Body of pancreas (tissue), 4 donors: ENCODE measurements at places on chromosomes 1 and 21. TPM values are rescaled to one million over a fixed set of nuclear protein-coding genes. Genes with fewer than 3 reads are reported as not detected.

DNA sequence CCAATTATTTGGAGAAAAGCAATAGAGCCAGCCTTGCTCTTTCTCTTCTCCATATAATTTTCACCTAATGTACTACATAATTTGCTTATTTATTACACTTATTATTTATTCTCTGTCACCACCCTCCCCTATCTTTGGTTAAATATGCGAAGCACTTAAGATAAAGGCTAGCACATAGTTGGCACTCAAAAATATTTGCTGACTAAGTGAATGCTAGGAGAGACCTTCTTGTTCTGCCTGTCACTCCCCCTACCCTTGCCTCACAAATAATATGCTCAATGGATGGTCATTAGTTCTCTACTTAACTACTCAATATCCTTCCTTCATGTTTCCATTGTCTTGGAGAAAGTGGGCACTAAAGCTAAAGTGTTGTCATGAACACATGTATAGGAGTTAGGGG lies 139.7 kb upstream of the ZC3H11B start:
- H3K4me3 ChIP-seq, result no peak overlapping the region
- no peaks in the 10 kb centered on the region for H3K4me1 ChIP-seq
- no peaks in the 10 kb centered on the region for H3K36me3 ChIP-seq
- no peak for DNase-seq
- H3K27ac ChIP-seq, result no peak overlapping the region

DNA sequence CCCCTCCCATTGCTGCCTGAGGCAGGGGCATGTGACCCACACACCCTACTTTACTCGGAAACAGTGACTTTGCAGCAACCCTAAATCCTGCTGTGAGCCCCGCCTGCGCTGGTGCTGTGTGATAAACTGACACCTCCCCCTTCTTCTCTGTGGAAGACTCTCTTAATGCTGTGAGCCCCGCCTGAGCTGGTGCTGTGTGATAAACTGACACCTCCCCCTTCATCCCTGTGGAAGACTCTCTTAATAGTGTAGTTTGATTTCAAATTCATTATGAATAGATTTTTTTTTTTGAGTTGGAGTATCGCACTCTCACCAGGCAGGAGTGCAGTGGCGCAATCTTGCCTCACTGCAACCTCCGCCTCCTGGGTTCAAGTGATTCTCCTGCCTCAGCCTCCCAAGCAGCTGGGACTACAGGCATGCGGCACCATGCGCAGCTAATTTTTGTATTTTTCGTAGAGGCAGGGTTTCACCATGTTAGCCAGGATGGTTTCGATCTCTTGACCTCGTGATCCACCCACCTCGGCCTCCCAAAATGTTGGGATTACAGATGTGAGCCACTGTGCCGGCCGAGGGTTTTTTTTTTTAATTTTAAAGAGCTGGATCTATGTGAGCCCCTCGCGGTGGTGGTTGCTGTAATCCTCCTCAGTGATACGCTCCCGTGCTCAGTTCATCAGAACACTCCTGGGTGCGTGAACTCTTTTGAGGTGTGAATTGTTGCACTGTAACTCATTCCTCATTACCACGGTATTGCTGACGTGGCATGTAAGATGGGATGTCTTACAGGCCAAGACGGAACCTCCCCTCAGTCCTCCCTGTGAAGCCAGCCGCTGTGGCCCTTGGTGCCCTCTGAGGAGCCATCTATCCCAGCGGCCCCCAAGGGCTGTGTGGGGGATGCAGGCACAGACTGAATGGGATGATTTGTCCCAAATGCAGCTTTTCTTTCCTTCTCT lies 60.3 kb downstream of the GALNT2 start:
- H3K4me3 ChIP-seq, result no peak overlapping the region
- peaks cover 73% of the 10 kb centered on the region for H3K4me1 ChIP-seq
- no peak for DNase-seq

GRCh38 chr1:100347009-100347966 lies 5.0 kb upstream of the CDC14A start:
- H3K27ac ChIP-seq, result no peak overlapping the region
- no peaks in the 10 kb centered on the region for H3K27me3 ChIP-seq
- peaks cover 6% of the 10 kb centered on the region for H3K4me1 ChIP-seq
- no peak for DNase-seq
- H3K36me3 ChIP-seq, result no peaks in the 10 kb centered on the region

GNAT2 gene
- total RNA-seq, result not detected

LRRC38 gene
- not detected for total RNA-seq

POU3F1 gene
- total RNA-seq, result not detected

GRCh38 chr1:67558449-67559193 lies 126.4 kb upstream of the GADD45A start:
- H3K4me3 ChIP-seq, result no peak overlapping the region
- no peak overlapping the region for H3K27ac ChIP-seq
- no peaks in the 10 kb centered on the region for H3K36me3 ChIP-seq
- no peak for DNase-seq
- peaks cover 19% of the 10 kb centered on the region for H3K4me1 ChIP-seq
- H3K27me3 ChIP-seq, result no peaks in the 10 kb centered on the region

GRCh38 chr1:154951901-154952657 lies 3.8 kb downstream of the PBXIP1 start:
- no peak overlapping the region for H3K27ac ChIP-seq
- no peak for DNase-seq
- peaks cover 41% of the 10 kb centered on the region for H3K4me1 ChIP-seq
- no peak overlapping the region for H3K4me3 ChIP-seq
- no peaks in the 10 kb centered on the region for H3K27me3 ChIP-seq

GRCh38 chr1:224683936-224684335 lies 67.8 kb downstream of the CNIH3 start:
- H3K27ac ChIP-seq, result no peak overlapping the region
- no peaks in the 10 kb centered on the region for H3K27me3 ChIP-seq

- no peak overlapping the region for H3K4me3 ChIP-seq
- no peaks in the 10 kb centered on the region for H3K36me3 ChIP-seq
- no peaks in the 10 kb centered on the region for H3K4me1 ChIP-seq
- no peaks in the 10 kb centered on the region for H3K27me3 ChIP-seq
Measured at GRCh38 chr1:198108636-198109370, 48.0 kb upstream of the NEK7 start.

DNA sequence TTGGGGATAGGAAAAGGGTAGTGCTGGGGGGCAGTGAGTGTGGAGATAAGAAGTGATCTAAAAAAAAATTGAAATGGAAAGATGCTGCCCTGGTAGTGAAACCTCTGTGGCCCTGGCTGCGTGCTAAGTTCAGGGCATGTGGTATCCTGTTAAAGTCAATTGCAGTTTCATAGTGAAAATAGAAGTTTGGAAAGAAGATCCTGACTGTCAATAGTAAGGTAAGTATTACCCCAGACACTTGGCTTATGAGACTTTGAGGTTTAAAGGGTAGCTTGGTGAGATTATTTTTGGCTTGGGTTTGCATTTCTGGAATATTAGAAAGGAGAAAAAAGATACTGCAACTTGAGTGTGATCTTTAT lies 6.8 kb downstream of the ARID1A start:
- no peaks in the 10 kb centered on the region for H3K27me3 ChIP-seq
- H3K4me3 ChIP-seq, result no peak overlapping the region
- H3K4me1 ChIP-seq, result peaks cover 95% of the 10 kb centered on the region
- peak overlapping the region; percentile 69 for H3K27ac ChIP-seq
- no peak for DNase-seq
- H3K36me3 ChIP-seq, result no peaks in the 10 kb centered on the region

DNA sequence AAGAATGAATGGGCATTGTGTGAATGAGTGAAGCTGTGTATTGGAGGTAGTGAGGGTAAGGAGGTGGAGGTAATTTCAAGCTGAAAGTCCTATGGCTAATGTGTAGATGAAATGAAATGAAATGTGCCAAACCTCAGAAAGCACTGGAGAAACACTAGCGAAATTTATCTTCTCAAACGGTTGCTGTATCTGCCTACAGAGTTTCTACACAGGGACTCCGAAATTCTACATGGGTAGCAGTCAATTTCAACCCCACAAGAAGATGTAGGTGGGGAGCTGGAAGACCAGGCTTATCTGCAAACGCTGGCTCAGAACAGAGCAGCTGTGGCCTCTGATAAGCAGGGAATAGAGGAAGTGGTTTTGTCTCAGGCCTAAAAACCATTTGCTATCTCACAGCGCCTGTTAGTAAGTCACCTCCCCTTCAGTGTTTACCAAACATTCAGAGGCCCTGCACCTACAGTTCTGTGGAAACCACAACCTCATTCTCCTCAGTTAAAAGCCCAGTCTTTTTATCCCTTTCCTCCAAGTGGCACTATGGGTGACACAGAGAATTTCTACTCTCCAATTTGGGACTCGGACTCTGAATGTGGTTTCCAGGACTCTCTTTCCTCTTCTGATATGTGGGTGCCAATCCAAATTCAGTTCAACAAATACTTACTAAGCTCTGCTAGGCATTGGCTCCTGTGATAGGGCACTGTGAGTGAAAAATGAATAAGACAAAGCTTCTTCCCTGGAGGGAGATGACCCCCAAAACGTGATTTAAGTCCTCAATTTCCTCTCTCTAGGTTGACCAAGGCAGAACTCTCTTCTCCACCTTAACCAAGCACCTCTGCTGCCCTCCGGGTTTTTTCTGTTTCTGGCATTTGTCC lies 17.2 kb upstream of the SLAMF6 start:
- H3K27ac ChIP-seq, result peak overlapping the region; percentile 83
- no peaks in the 10 kb centered on the region for H3K27me3 ChIP-seq
- DNase-seq, result peak; percentile 70
- no peaks in the 10 kb centered on the region for H3K36me3 ChIP-seq

LEFTY1 gene
- total RNA-seq, result 138 TPM

CCDC17 gene
- 3.6 TPM for total RNA-seq

- H3K36me3 ChIP-seq, result no peaks in the 10 kb centered on the region
- H3K4me1 ChIP-seq, result no peaks in the 10 kb centered on the region
- H3K27ac ChIP-seq, result no peak overlapping the region
- H3K27me3 ChIP-seq, result no peaks in the 10 kb centered on the region
- no peak for DNase-seq
Measured at GRCh38 chr21:30257773-30258172, 25.0 kb downstream of the KRTAP24-1 start.

DNA sequence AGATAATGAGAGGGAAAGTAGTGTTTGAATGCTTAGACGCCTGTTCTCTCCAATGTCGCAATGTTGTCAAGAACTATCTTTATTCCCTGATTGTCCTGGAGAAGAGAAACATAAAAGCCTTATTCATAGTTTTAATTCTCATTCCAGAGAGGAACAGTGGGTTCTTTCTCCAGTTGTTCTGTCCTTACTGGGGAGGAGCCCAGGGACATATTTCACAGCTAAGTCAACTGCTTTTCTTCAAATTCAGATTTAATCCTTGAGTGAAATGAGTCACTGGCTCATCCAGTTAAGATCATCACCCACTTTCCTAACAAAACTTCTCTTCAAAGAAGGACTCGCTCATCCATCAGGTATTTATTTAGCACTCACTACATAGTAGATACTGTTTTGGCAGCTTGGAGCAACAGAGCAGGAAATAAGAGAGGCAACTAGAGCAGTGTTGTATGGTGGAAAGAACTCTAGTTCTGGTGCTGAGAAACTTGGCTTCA lies 365.7 kb upstream of the USP24 start:
- DNase-seq, result peak; percentile 9
- H3K27me3 ChIP-seq, result no peaks in the 10 kb centered on the region
- H3K27ac ChIP-seq, result no peak overlapping the region
- no peaks in the 10 kb centered on the region for H3K4me1 ChIP-seq
- H3K4me3 ChIP-seq, result no peak overlapping the region

- H3K36me3 ChIP-seq, result no peaks in the 10 kb centered on the region
- H3K4me1 ChIP-seq, result peaks cover 43% of the 10 kb centered on the region
- H3K27ac ChIP-seq, result no peak overlapping the region
Measured at GRCh38 chr1:145889722-145890121, 4.1 kb upstream of the ANKRD35 start.

KIF14 gene
- not detected for total RNA-seq

DNA sequence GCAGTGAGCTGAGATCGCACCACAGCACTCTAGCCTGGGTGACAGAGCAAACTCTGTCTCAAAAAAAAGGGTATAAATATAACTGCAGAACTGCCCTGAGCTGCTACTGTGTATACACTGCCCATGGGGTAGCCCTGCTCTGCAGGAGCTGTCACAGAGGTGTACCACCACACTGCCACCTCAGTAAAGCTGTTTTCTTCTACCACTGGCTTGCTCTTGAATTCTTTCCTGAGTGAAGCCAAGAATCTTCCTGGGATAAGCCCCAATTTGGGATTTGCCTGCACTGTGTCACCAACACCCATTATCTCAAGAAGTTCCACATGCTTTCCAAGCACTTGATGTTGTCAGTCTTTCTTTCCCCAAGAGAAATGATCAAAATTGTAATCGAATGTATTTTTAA lies 30.6 kb upstream of the SLC6A9 start:
- no peaks in the 10 kb centered on the region for H3K36me3 ChIP-seq
- no peak overlapping the region for H3K4me3 ChIP-seq
- no peaks in the 10 kb centered on the region for H3K27me3 ChIP-seq
- no peaks in the 10 kb centered on the region for H3K4me1 ChIP-seq

DNA sequence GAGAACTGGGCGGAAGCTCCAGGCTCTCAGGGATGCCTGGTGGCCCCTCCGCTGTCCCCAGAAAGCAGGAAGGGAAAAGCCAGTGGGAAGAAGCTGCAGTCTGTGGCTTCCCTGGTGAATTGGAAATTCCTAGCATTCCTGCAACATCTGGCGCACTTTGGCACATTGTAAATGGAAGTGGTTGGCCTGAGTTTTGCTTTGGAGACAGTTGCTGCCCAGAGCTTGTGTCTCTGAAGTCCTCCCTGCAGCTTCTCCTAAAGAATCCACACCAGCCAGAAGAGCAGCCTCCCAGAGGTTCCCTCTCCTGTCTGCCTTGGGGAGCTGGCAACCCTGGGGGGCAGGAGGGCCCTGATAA lies 48.2 kb downstream of the ARHGEF10L start:
- H3K27me3 ChIP-seq, result no peaks in the 10 kb centered on the region
- H3K4me1 ChIP-seq, result peaks cover 81% of the 10 kb centered on the region
- no peaks in the 10 kb centered on the region for H3K36me3 ChIP-seq
- no peak overlapping the region for H3K4me3 ChIP-seq
- H3K27ac ChIP-seq, result peak overlapping the region; percentile 87
- no peak for DNase-seq

- H3K4me3 ChIP-seq, result no peak overlapping the region
- DNase-seq, result no peak
- no peaks in the 10 kb centered on the region for H3K4me1 ChIP-seq
- H3K36me3 ChIP-seq, result no peaks in the 10 kb centered on the region
Measured at GRCh38 chr1:41328001-41328615, 33.1 kb upstream of the FOXO6 start.

DNA sequence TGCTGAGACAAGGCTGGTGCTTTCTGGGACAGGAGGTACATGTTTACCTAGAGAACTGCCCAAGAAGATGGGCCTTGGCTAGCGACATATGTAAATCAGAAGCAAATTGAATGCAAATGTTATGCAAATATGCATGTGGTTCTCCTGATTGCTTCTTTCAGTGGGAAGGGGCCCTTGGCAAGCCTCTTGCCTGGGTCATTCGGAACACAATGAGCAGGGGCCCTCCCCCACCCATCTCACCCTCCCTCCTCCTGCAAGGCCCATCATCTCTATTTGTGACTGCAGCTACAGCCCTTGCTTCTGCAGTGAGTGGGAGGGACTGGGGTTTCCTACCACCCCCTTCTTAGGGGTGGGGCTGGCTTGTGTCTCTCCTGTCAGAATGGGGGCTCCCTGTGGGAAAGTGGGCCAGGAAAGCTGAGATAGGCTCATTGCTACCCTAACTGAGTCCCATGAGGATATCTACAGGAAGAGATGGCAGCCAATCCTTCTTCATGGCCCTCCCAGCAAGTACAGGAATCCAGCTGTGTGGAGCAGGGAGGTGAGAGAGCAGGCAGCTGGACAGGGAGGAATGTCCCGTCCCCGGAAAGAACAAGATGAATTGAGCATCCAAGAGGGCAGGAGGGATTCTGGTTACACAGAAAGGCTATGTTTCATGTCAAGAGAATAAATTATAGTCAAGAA lies 31.0 kb downstream of the FOXD2 start:
- no peaks in the 10 kb centered on the region for H3K36me3 ChIP-seq
- no peak for DNase-seq
- no peaks in the 10 kb centered on the region for H3K27me3 ChIP-seq
- H3K4me3 ChIP-seq, result no peak overlapping the region
- H3K4me1 ChIP-seq, result no peaks in the 10 kb centered on the region

CBR1 gene
- 80.7 TPM for total RNA-seq
